ENCODE measurements at places on chromosomes 1 and 21.

DNA sequence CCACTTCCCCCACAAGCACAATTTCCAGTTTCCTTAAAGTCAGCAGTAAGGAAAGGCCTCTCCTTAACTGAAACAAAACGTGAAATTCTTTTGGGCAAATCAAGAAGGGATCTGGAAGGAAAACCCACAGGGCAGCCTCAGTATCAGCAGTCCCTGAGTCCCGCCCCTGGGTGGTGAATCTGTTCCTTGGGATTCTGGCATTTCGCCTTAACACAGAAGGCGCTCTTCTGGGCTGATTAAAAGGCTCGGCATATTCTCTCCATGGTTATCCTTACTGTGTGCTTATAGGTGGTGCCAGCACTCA lies 12.2 kb upstream of the RAB4A start:
- no peak for DNase-seq

- no peak for DNase-seq
Measured at GRCh38 chr1:89125913-89126580, at the start of gene GBP2. TSS of gene GBP2 (minus strand) at chr1:89126114. CDS start at chr1:89121966, 4,148 bp downstream.

DNA sequence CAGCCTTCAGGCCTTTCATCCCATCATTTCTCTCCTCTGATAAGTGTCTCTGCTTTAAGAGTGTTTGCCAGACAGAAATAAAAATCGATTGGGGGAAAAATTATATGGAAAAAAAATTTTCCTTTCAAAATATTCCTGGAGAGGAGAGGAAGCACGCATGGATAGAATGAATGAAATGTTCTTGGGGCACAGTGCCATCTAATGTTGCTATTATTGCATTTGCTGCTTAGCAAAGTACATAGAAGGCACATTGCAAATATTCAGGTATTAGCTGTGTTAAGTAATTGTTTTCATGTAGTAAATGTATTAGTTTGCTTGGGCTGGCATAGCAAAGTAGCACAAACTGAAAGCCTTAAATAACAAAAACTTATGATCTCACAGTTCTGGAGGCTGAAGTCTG lies 18.1 kb downstream of the B3GALT5 start:
- DNase-seq, result no peak

DNA sequence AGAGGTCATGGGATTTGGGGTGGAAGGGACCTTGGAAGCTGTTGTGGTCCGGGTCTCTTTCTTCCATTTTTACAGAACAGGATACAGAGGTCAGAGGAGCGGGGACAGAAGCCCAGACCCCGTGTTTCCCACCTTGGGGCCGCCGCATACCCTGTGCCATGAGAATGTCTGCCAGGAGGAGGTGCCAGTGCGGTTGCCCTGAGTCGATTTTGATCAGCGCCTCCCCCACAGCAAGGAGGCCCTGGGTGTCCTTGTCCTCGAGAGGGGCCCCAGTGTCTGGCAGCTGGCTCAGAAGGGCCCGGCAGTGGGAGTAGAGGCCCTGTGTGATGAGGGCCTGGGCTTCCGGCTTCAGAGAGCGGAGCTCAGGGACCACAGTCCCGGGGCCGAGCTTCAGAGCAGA lies 12.3 kb upstream of the MMEL1 start:
- no peak for DNase-seq

GRCh38 chr1:94273111-94273510 lies 35.7 kb upstream of the ARHGAP29 start:
- DNase-seq, result no peak

DNA sequence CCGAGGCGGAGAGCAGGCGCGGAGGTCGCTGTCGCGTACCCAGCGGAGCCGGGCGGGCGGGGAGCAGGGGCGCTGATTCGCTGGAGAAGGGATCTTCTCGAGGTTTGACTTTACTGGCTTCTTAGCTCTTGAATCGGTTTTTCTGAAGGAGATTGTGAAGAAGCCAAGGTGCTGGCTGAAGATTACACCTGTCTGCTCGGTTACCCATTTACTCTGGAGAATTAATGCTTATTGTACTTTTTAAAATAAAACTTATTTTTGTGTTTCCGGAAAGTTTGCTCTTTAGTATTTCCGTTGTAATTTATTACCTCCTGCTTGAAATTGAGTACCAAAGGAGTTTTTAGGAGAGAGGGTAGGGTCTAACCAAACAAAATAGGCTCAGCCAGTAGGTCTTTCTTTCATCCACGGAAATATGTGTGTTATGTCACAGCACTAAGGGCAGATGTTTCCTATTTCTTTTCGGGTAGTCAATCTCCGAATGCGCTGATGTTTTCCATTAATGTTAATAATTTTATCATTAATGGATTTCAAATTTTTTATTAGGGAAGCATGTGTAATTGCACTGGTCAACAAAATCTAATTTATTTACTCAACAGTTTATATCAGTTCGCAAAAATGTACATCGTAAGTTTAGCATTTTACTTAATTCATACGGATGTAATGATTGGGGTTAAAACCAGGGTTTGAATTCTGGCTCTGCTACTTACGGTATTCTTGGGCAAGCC lies 510 bp upstream of the GNG5 start:
- DNase-seq, result no peak

- no peak for DNase-seq
Measured at GRCh38 chr1:40836283-40836682, 25.9 kb downstream of the CITED4 start.

GRCh38 chr1:94803517-94804441 lies 16.4 kb upstream of the SLC44A3 start:
- DNase-seq, result no peak

DNA sequence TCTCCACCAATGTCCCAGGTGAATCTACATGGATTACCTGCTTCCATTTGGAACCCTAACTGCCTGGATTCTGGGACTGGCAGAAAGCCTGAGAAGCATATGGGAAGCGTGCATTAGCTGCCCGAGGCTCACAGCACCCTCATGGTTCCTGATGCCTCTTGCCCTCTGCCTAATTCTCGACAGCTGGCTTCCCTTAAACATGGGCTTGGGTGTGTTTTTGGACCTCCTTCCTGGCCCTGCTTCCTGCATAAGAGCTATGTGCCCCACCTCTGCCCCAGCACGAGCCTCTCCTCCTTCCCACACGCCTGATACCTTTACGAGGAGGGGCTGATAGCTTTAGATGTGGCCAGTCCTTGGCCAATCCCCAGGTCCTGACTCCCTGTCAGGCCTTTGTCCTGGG lies 152.4 kb upstream of the HMGB4 start:
- DNase-seq, result no peak

- no peak for DNase-seq
Measured at GRCh38 chr1:200242110-200243041, 167.5 kb downstream of the ZNF281 start.

GRCh38 chr1:201299968-201300367 lies 16.7 kb downstream of the PKP1 start:
- DNase-seq, result no peak

DNA sequence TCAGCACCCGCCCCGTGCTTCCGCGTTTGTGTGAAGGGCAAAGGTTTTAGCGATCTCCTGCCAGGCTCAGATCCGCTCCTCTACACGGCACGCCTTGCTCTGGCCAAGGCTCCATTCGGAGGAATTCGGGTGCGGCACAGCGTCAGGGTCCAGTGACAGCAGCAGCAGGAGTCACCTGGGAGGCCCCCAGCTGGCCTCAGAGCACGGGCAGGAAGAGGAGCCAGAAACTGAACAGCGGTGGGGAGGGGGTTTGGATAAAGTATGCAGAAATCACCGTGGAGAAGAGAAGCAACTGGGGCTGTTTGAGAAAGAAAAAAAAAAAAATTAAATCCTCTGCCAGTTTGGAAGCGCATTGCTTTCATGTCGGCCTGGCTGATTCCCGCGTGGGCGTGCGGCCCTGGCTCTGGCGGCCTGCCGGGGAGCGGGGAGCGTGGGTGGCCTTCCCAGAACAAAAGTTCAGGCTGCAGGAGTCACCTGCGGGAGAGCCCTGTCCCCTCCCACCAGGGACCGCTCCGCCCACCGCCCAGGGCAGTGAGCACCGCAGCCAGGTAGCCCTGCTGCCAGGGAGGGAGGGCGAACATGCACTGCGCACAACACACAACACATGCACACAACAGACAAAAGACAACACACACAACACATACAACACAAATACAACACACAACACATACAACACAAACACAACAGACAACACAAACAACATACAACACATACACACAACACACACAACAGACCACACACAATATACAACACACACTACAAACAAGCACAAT lies 107.6 kb downstream of the ETS2 start:
- DNase-seq, result no peak

- no peak for DNase-seq
Measured at GRCh38 chr1:153190373-153190772, 12.9 kb upstream of the LELP1 start.

Data from stimulated activated CD8-positive, alpha-beta memory T cell treated with anti-CD3 and anti-CD28 coated beads, Interleukin-7, amount 100 ng/mL, for 48 hours (primary cell).